ENCODE measurements at places on chromosomes 11 and 22.

- no peak for DNase-seq
Measured at GRCh38 chr11:90434858-90435257, 212.0 kb upstream of the CHORDC1 start.

GRCh38 chr22:48629631-48630432 lies 1197.8 kb downstream of the BRD1 start:
- no peak for DNase-seq

- DNase-seq, result no peak
Measured at GRCh38 chr11:131654849-131655248, 284.4 kb downstream of the NTM start.

- DNase-seq, result peak; percentile 28
Measured at GRCh38 chr11:125519860-125520834, 24.1 kb upstream of the FEZ1 start.

DNA sequence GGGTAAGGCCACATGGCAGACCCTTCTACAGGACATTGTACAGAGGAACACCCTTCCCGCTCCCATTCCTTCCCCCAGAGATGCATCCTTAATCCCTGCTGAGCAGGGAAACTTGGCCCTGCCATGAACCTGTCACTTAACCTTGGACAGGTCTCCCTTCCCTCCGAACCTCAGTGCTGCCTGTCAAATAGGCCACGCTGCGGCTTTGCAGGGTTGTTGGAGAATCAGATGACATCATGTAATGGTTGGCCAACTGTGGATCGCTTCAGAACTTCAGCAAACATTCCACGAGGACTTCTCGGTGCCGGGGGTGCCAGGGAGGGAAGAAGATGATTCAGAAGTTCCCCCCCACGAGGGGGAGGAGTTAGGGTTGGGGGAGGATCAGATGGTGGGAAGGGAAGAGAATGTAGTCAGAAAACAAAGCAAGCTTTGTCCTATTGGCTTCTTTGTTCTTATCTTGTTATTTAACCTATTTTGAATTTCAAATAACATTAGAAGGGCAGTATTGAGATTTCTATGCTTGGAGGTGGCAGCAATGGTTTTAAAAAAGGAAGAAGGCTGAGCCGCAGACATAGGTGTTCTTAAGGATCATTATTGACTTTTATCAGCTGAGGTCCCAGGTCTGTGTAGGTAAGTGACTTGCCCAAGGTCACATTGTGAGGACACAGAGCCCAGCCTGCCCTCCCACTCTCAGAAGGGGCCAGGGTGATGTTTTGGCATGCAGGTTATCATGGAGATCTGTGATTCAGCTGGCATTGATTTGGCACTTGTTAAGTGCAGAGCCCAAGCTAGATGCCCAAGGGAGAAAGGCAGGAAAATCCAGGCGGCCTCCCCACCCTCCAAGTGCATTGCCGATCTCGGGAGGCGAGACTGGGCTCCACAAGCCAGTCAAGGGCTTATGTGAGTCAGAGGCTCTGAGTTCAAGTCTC lies 3.1 kb downstream of the CDC42EP1 start:
- DNase-seq, result no peak

DNA sequence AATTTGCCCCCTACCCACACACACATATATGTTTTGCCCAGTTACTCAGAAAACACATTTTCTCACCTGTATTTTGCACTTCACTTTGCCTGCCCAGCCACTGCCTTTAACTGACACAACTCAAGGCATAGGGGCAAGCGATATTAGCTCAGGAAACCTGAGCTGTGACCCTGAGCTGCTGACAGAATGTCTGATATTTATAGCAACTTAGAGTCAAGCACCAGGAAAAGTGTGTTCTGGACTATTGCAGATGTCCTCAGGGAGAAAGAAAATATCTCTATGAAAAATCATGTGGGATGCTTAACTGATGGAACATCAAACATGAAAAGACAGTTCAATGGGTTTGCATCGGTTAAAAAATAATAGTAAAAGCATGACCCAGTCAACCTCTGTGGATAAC lies 63.9 kb upstream of the SLC35C1 start:
- no peak for DNase-seq

DNA sequence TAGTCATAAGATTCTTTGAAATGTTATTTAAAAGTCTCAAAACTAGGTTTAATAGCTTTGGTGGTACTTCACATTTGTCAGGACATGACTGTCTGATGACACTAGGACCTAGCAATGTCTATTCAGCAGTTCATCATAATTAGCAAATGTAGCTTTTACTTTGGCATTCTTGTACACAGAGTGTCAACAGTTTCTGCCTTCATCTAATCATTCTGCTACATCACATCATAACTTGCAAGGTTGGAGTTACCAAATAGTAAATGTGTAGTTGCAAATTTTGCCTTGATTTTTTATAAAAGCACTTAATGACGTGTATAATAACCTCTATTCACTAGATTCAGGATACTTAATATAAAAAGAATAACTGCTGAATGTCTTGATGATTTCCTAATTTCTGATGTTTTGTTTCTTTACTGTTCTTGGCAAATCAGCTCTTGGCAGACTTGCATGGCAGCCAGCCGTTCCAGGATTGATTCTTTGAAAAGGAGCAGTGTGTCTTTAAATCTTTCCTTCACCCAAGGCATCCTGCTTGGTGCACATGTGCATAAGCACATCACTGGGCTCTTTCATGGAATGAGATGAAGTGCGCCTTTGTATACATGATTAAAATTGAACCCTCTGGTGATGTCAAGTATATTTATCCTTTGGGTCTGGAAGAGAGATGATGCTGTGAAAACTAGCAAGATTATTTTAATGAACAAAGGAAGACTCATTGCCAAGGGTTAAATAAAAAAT lies 12.2 kb downstream of the FBXO7 start:
- no peak for DNase-seq

- DNase-seq, result no peak
Measured at GRCh38 chr11:114110952-114111947, 51.7 kb downstream of the ZBTB16 start.

DNA sequence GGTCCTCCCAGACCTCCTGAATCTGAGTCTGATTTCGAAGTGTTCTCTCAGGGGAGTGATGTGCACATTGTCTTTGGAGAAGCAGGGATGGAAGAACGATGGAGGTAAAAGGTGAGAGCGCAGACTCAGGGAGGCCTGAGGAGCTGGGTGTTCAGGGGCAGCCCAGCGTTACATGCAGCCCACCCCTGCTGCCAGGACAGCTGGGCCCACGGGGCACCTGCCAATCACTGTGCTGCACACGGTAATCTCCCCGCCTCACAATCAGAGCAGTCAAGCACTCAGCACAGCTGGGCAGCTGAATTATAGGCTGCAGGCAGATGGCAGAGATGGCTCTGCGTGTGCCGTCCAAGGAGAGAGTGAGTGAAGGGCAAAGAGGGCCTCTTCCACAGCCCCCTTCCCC lies 17.9 kb upstream of the HTR3A start:
- no peak for DNase-seq

DNA sequence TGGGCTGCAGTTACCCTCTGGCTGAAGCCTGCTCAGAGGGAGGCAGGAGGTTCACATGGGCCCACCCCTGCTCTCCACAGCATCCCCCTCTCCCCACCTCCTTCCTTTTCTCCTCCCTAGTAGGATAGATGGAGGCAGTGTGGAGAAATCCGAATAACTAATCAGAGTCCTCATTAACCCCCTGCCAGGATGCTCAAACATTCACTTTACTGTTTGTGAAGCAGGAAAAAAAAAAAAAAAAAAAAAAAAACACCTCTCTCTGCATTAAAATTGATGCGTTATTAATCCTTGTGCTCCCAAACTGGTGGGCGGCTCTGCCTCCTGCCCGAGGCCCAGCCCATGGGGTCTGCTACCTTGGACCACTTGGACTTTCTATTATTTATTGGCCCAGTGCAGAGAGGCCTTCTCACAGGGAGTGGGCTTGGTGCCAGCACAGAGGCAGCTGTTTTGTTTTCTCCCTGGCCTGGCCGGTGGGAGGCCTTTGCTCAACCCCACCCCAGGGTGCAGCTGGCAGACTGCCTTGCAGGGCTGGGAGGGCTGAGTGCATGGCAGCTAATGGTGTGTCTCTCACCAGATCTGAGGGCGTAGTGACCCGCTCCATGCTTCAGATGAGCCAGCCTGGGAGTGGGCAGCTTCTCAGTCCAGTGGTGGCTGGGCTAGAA lies 150.7 kb downstream of the PKNOX2 start:
- no peak for DNase-seq
